NCI-H1694 treated with DMSO at 0.1 percent for 48 hours (cell line): ENCODE measurements at places on chromosomes 1 and 21.

GRCh38 chr1:101520302-101520701 is 283.5 kb downstream of the S1PR1 start:
- DNase-seq, result peak; percentile 35

GRCh38 chr21:44989537-44989886 is 49.7 kb downstream of the SLX9 start:
- no peak for DNase-seq

DNA sequence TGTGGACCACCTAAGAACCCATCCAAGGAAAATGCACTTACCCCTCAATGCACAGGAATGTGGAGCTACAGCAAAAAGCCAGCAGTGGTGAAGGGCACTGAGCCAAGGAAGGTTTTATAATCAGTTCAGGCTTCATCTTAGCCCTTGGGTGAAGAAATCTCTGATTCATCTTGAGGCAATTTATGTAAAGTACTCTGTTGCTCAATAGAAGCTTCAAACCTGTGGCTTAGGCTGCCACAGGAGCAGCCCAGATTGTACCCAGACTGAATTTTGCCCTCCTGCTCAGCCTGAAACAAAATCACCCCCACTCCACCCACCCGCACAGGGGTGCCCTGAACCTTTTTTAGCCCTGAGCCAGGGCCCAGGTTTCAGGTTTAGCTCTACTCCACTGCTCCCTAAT is at the start of gene S100A12:
S100A12 (minus strand) TSS at position 111 of the 400 bp plus-strand sequence. CDS start 1,029 bp downstream, outside the sequence.
- no peak for DNase-seq

GRCh38 chr1:226700861-226701260 is 38.2 kb downstream of the ITPKB start:
- DNase-seq, result no peak

- peak; percentile 29 for DNase-seq
These were observed 13.1 kb downstream of the MAP1LC3C start for GRCh38 chr1:241985787-241986186.

DNA sequence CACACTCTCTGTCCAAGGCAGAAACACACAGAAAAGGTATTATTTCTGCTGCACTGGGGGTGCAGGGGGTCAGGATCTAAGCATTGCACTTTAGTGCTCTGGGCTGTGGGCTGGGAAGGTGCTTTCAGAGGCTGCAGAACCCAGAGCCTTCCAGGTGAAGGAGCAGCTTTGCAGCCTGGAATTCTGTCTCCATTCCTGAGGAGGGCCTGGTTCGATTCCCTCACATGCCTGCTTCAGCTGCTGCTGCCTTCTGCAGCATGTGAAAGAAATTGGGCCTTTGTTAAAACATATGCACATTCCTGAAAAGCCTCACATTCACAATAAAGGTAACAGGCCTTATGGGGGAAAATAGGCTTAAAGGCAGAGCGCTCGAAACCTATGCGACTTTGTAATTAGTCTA is 35.9 kb downstream of the VTCN1 start:
- no peak for DNase-seq

GRCh38 chr1:147247656-147248238 is 5.3 kb downstream of the CHD1L start:
- DNase-seq, result no peak

- DNase-seq, result no peak
These were observed 5.2 kb downstream of the SLAMF1 start for GRCh38 chr1:160641323-160642280.

GRCh38 chr1:236035681-236036101 is 29.2 kb downstream of the NID1 start:
- DNase-seq, result no peak

DNA sequence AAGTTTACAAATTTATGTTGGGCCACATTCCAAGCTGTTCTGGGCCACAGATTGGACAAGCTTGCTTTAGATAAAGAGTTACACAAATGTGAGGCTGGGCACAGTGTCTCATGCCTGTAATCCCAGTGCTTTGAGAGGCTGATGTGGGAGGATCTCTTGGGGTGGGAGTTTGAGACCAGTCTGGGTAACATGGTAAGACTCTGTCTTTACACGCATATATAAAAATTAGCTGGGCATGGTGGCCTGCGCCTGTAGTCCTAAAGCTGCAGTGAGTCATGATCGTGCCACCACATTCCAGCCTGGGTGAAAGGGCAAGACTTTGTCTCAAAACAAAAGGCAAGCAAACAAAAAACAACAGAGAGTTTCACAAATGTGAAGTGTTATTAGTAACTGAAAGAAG is 5.9 kb upstream of the VCAM1 start:
- no peak for DNase-seq

DNA sequence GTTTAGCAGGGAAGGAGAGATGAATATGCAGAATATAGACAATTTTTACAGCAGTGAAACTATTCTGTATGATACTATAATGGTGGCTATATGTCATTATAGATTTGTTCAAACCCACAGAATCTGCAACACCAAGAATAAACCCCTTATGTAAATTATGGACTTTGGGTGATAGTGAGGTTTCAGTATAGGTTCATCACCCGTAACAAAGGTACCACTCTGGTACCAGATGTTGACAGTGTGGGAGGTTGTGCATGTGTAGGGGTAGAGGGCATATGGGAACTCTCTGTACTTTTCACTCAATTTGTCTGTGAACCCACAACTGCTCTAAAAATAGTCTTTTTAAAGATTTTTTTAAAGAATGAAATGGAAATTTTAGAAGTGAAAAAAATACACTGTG is 29.9 kb upstream of the PRDX6 start:
- DNase-seq, result no peak

DNA sequence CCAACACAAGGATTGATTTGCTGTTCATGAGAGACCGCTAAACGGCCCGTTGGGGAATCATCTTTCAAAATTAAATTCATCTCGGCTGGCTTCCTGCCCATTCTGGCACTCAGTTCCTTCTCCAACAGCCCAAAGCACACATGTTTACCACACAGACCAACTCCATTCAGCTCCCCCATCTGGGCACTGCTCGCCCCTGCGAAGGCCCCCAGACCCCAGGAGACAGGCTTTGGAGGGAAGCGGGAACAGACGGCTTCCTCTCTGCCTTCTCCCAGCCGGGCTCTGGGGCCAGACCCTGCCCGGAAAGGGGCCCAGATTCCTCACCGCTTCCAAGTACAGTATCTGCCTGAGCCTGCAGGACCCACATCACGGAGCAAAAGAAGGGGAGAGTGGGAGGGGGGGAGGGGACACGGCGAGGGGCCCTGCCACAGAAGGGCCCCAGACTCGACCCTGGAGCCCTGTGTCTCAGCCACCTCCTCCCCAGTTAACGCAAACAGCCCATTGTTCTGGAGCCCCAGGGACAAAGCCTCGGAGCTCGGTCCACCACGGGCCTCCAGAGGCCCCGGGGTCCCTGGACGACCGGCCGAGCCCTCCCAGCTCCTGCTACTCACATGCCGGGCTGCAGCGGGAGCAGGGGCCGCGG is 660 bp downstream of the MEGF6 start:
- peak; percentile 44 for DNase-seq

DNA sequence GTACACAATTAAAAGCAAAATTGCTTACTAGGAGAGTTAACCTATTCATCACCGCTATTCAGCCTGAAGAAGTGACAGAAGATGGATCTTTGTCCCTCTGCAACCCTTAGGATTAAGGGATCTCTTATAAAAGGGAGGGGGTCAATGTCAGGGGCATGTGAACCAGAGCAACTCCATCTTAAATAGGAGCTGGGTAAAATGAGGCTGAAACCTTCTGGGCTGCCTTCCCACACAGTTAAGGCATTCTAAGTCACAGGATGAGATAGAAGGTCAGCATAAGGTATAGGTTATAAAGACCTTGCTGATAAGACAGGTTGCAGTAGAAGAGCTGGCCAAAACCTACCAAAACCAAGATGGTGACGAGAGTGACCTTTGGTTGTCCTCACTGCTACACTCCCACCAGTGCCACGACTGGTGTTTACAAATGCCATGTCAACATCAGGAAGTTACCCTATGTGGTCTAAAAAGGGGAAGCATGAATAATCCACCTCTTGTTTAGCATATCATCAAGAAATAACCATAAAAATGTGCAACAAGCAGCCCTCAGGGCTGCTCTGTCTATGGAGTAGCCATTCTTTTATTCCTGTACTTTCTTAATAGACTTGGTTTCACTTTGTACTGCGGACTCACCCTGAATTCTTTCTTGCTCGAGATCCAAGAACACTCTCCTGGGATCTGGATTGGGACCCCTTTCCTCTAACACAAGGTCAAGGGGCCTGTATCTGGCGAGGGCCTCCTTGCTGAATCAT is 35.3 kb upstream of the NEK2 start:
- no peak for DNase-seq

GRCh38 chr1:111419037-111419436 is 8.5 kb downstream of the OVGP1 start:
- no peak for DNase-seq

- no peak for DNase-seq
These were observed 13.8 kb downstream of the UBASH3A start for GRCh38 chr21:42417533-42417932.

GRCh38 chr1:1597275-1597930 is 2.5 kb downstream of the FNDC10 start:
- no peak for DNase-seq

GRCh38 chr1:55364216-55364615 is 149.1 kb upstream of the USP24 start:
- no peak for DNase-seq

GRCh38 chr1:170511038-170511437 is 20.9 kb upstream of the GORAB start:
- no peak for DNase-seq

- no peak for DNase-seq
These were observed 21.5 kb upstream of the FMN2 start for GRCh38 chr1:240070188-240070587.

GRCh38 chr1:224482619-224483018 is 48.0 kb upstream of the WDR26 start:
- DNase-seq, result no peak

DNA sequence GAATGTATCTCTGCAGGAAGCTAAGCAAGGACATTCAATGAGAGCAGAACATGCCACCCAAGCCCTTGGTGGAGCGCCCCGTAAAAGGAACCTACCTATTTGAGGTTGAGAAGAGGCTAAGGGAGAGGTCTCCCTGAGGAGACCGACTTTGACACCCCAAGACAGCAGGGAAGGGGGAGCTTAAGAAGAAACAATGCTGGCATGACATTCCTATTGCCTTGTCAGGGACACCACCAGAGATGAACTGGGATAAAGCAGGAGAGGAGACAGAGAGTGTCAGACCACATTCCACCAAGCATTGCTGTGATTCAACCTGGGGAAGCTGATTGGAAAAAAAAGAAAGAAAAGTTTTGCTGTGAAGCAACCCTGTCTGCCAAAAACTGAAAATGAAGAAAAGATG is 13.3 kb upstream of the S100A2 start:
- no peak for DNase-seq

- DNase-seq, result no peak
These were observed 19.7 kb downstream of the PRAMEF1 start for GRCh38 chr1:12810691-12811408.

- no peak for DNase-seq
These were observed 85.2 kb downstream of the KIF1B start for GRCh38 chr1:10295481-10296085.

GRCh38 chr1:235014756-235015155 is 113.9 kb downstream of the TOMM20 start:
- no peak for DNase-seq

GRCh38 chr1:196902344-196902743 is 14.5 kb downstream of the CFHR4 start:
- DNase-seq, result no peak

GRCh38 chr1:23383577-23384311 is 14.1 kb upstream of the ZNF436 start:
- no peak for DNase-seq

DNA sequence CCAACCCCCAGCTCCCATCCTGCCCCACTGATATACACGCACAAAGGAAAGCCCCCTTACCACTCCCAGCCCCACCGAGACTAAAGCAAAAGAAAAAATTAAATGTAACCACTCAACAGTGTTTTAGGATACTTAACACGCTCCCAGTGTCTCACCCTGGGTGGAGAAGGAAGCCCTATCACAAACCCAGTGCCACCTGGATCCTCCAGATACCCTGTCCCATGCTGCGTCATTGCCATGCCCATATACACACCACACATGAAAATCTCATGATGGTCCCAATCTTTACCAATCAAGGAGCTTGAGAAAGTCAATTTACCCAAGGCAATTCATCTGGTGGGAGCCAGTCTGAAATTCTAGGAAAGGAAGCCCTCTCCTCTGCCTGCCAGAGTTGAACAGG is 11.2 kb downstream of the KIAA1614 start:
- no peak for DNase-seq

GRCh38 chr1:209168204-209168603 is 415.3 kb upstream of the CAMK1G start:
- DNase-seq, result no peak

- no peak for DNase-seq
These were observed 365.5 kb downstream of the PRDM2 start for GRCh38 chr1:14065486-14065885.

GRCh38 chr1:5515501-5515900 is 476.7 kb downstream of the NPHP4 start:
- no peak for DNase-seq

DNA sequence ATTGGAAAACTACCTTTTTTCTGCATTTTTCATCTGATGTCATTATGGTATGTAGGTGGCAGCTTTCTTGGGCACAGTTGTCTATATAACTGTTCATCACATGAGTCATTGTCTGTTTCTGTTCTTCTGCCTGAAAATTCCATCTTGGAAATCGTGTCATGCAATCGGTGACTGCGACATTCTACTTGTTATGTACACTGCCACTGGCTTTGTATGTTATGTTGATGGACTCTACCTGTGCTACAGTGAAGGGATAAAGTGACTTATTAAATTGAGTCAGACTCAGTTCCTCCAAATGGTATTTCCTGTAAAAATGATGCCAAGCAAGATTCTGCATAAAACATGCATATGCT is 8.6 kb downstream of the SMAP2 start:
- DNase-seq, result no peak

- DNase-seq, result no peak
These were observed 45.2 kb downstream of the LDLRAD2 start for GRCh38 chr1:21857142-21857839.

- no peak for DNase-seq
These were observed 175.7 kb downstream of the HHIPL2 start for GRCh38 chr1:222372221-222372620.

DNA sequence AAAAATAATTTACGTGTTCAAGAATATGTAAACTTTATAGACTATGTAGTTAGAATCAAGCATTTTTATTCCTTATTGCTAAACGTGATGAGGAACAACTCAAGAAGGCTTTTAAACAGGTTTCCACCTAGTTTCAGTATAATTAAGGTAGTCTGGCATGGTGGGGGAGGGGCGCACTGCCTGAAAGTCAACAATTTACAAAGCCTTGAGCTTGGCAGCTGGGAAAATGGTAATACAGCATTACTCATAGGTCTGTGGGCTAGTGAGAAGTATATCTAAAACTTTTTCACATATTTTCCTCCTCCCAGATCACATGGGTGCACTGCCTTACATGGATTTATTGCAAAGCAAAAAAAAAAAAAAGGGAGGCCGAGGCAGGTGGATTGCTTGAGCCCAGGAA is 75.2 kb downstream of the EVI5 start:
- no peak for DNase-seq

- DNase-seq, result no peak
These were observed 10.3 kb downstream of the SIM2 start for GRCh38 chr21:36709030-36709867.
